Erythroblast (primary cell): ENCODE measurements at places on chromosomes 12 and 14.
A peak's percentile ranks its signal among the peaks of the same experiment; 100 is the strongest.

GRCh38 chr12:111368291-111368787 is 556 bp downstream of the PHETA1 start:
- peak; percentile 35 for DNase-seq

- peak; percentile 62 for DNase-seq
These were observed 651 bp downstream of the TMEM117 start for GRCh38 chr12:43836475-43836989.

DNA sequence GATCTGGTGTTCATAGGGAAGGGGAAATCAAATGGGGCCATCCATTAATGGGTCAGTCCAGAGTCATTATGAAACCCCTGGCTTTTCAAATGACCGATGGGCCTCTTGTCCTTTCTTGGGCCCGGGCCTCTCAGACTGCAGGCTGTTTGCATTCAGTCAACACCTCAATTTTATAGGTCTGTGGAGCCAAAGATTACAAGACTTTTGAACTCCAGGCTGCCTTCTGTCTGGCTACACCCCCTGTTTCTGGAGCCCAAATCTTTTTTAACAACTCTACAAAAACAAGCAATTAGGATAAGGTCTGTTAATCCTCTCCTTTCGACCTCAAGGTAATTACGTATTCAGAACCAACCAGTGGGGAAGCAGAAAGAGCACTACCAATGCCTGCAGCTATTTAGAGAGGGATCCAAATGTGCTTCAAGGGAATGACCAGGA is 35.6 kb downstream of the DUSP6 start:
- DNase-seq, result no peak

DNA sequence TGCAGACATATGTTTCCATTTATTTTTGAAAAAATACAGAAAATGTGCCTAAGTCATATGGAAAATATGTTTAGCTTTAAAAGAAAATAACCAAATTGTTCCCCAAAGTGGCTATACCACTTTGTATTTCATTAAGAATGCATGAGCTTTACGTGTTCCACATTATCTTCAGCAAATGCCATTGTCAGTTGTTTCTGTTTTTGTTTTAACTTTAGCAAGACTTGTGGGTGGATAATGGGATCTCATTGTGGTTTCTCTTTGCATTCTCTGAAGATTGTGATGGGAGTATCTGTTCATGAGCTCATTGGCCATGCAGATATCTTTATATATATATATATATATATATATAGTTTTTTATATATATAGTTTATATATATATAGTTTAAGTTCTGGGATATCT is 181.5 kb downstream of the CCER1 start:
- DNase-seq, result no peak

- no peak for DNase-seq
These were observed 17.4 kb downstream of the CNOT2 start for GRCh38 chr12:70260646-70261045.

DNA sequence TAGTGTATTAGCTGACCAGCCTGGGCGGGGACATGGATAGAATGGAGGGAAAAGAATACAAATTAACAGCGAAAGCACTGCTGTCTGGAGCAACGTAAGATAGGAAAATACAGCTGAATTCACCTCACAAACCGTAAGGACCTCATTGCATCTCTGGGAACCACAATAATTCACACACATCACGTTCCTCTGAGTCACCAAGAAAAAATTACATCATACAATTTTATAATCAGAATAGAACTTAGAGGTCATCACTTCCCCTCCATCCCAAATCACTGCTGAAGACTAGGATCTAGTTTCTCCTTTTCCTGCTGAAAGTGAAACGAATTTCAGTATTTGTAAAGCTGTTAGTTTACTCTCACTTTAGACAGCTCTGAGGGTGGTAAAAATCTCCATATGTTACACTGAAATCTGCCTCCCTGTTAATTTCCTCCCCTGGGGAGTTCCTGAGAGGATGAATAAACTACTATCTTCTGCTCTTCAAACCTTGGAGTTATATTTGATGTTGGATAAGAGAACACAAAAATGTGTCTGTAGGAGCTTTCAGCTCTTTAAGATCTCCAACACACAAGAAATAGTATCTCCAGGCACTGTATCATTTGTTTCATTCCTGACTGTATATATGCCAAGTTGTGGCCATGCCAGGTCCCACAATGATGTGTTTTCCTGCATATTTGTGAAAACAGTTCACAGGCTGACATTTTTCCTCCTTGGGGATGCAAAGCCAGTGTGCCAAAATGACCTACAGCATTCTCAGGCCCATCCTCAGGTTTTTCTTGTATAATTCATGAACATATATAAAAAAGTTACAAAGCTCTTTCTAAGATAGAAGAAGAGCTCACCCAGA is 63.8 kb upstream of the SSTR1 start:
- no peak for DNase-seq

DNA sequence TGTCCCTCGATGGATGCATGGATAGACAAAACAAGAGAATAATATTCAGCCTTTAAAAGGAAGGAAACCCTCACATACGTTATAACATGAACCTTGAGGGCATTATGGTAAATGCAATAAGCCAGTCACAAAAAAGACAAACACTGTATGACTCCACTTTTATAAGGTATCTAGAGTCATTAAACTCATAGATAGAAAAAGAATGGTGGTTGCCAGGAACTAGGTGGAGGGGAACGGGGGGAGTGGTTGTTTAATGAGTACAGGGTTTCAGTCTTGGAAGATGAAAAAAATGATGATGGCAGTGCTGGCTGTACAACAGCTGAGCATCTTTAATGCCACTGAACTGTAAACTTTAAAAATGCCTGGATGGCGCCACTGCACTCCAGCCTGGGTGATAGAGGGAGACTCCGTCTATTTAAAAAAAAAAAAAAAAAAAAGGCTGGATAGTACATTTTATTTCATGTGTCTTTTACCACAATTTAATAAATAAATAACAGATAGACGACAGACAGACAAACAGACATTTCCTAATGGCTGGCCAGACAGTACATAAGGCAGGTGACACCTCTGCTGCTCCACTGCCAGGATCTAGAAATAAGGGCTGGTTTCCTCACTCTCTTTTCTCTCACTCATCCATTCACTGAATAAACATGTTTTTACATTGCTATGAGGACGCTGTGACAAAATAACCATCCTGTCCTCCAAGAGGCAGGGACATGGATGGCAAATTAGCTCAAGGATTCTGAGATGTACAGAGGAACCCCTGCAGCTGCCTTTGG is 118.8 kb downstream of the FOXN3 start:
- DNase-seq, result no peak

GRCh38 chr12:56565510-56566101 is 44.0 kb downstream of the RBMS2 start:
- peak; percentile 47 for DNase-seq

DNA sequence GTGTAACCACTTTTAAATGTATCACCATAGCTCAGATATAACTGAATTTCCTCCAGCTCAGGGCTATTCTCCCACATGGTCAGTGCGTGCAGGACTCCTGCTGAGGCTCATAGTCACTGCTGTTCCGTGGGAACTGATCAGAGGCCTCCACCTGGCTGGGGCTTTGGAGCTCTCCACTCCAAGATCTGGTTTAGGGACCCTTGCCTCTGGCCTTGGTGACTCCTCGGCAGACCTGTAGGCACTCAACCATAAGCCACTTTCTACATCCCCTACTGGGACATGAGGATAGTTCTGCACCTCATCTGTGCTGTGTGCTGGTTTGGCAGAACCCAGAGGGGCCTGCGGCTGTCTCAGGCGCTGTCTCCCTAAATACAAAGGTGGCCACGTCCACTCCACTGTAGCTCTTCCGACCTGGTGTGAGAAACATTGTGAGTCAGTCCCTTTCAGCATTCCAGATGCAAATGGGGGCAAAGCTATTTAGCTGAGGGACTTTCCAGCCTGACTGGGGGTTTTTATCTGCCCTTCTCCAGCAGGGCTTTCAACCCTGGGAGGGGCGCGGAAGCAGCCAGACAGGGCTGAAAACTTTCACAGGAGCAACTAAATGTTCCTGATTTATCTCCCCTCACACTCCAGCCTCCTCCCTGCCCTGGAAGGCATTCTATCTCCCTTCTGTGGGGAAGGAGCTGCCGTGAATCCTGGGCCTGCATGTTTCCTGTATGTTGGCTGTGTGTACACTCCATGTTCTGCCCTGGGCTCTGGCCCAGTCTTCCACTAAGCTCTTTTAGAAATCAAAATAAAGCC is 218.3 kb upstream of the DAAM1 start:
- no peak for DNase-seq

DNA sequence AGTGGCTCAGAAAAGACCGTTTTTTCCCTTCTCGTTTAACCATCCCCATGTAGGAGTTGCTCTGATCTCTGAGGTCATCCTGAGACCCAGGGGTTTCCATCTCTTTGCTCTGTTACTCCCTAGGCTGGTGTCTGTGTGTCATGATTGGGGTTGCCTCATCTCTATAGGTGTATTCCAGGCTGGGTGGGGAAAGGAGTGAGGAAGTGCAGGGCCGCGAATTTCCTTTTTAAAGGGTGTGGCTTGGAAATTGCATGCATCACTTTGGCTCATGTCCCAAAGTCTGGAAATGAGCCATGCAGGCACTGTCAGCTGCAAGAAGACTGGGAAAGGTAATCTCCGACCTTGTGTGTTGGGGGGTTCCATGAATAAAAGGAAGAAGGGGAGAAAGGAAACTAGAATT is 201.9 kb downstream of the AACS start:
- no peak for DNase-seq

- DNase-seq, result no peak
These were observed 197.5 kb downstream of the TSPAN9 start for GRCh38 chr12:3274664-3275063.

GRCh38 chr12:24496755-24497154 is 452.1 kb downstream of the BCAT1 start:
- DNase-seq, result no peak

DNA sequence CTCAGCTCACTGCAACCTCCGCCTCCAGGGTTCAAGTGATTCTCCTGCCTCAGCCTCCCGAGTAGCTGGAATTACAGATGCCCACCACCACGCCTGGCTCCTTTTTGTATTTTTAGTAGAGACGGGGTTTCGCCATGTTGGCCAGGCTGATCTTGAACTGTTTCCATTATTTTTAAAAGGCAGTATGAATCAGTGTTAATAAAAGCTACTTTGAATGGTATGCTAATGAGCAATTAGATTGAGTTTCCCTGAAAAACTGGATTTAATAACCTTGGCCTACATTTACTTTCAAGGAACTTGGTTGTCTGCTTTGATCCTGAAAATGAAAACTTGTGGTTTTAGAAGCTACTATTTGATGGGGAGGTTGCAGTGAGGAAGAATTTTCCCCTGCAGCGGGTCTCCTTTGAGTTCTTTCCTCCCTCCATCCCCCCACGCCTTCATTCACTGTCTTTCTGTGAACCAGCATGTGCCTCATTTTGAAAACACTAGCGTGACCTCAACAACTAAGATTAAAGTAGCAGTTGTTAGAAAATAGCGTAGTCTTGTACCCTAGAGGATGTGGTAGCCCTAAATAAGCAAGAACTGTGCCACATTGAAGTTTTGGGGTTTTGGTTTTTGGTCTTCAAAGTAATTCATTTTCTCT is 17.8 kb upstream of the RPS6KA5 start:
- no peak for DNase-seq

GRCh38 chr14:77691259-77691658 is 16.6 kb downstream of the ALKBH1 start:
- DNase-seq, result no peak

- DNase-seq, result peak; percentile 86
These were observed 67.7 kb downstream of the EPS8 start for GRCh38 chr12:15721316-15722115.

- DNase-seq, result no peak
These were observed 29.4 kb downstream of the NUAK1 start for GRCh38 chr12:106109168-106109910.

GRCh38 chr12:99235381-99235780 is 412.2 kb upstream of the GARIN6 start:
- DNase-seq, result no peak

- DNase-seq, result no peak
These were observed 148.5 kb upstream of the SEL1L start for GRCh38 chr14:81682134-81682533.

DNA sequence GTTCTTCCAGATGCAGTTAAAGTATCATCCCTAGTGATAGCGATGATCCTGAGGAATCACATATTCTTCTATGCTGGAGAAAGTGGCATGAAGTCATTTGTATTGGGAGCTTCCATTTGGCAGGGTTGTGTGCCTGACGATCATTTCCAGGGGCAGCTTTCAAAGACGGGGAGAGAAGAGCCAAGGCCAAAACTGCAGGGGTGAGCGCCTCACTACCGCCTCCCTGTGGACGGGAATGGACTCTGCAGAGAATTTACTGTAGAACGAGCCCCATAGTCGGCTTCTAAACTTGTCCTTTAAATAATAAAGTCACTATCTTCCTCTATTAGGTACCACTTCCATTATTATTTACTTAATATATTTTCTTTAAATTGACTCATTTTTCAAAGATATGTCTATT is 555.9 kb upstream of the TMEM132C start:
- peak; percentile 4 for DNase-seq

DNA sequence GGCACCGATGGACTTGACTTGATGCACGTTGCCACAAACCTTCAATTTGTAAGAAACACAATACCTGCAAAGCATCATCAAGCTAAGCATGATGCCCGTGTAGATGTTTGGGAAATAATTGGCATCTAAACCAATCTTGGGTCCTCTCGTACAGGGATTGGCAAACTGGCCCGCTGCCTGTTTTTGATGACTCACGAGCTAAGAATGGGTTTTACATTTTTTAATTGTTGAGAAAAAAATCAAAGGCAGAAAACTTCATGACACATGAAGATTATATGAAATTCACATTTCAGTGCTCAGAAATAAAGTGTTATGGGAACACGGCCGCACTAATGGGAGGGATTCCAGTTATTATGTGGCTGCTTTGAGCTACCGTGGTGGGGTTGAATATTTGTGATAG is 10.9 kb downstream of the MTA1 start:
- no peak for DNase-seq
